ENCODE measurements at places on chromosomes 6 and 20.

GRCh38 chr20:48706710-48707365 lies 121.0 kb downstream of the PREX1 start:
- no peak for DNase-seq

DNA sequence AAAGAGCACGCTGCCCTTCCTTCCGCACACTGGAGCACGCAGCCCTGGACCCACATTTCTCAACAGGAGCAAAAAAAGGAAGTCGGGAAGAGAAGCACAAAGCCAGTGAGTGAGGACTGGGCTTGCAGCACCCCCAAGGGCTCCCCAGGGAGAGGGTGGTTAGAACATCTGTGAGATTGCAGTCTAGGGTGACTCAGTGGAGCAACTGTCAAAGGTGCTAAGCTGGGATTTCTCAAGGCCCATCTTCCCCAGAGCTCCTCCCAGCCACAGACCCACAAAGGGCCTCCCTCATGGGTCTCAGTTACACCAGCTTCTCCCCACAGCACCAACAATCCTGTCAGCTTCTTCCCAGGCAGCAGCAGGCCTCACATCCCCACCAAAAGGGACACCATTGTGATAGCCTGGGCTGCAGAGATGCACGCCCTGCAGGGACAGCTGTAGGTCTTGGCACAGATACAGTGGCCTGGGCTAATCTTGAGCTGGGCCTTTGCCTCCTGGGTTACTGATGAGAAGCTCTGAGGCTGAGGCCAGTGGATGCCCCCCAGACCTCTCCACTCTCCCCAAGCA lies 39.6 kb upstream of the CD93 start:
- DNase-seq = no peak

DNA sequence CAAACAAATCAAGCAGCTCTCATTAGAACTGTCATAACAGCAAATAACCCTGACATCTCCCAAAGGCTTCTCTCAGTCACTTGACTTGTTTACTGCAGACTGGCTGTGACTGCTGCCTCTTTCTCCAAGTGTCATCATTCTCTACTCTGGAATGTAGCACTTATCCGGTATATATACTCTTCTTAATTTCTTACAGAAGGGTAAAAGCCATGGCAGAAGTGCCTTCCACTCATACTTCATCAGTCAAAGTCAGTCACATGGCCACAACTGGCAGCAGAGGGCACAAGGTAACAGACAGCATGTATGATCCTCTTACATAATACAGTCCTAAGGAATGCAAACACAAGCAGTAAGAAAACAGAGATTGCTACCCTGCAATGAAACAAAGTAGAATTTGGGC lies 9.3 kb downstream of the NAPB start:
- DNase-seq = no peak

DNA sequence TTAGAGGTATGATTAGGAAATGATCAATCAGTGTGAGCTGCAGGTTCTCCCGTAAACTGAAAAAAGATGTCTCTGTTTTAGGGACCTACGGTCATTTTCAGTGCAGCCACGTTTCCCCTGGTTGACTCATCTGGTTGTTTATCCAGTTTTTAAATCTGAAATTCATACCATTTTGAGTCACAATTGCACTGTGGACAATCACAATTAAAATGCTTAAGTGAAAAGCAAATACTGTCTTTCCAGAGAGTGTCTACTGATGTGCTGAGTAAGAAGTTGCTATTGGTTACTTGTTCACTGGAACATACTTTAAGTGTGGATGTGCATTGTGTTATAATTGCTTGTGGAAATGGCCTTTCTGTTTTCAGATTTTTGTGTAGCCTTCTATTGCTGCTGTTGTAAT lies 305.1 kb upstream of the SASH1 start:
- no peak for DNase-seq

GRCh38 chr6:35358086-35358485 lies 15.7 kb downstream of the PPARD start:
- no peak for DNase-seq

DNA sequence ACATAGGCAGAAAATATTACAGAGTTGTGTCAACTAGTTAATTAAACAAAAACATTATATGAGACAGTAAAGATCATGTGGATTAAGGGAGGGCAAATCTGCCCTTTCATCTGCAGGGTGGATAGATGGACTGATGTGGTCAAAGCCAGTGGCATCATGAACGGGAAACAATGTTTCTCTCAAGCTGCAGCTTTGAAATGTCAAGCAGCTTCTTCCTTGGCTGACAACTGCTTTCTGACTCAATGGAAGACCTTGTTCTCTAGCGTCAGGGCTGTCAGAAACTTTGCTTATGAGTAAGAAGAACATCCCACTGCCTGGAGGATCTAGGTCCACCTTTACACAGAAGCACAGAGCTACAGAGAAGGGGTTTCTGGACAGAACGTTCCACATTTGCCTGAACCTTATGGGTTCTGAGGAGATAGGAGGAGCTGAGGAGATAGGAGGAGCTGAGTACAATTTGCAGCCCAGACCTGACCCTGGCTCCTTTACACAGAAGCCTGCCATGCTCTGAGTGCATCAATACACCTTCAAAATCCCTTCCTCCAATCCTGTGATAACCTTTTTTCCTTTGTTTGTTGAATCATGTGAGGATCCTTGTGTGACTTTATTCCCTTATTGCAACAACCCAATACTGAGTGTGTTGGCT lies 6.1 kb downstream of the CST5 start:
- DNase-seq = no peak

DNA sequence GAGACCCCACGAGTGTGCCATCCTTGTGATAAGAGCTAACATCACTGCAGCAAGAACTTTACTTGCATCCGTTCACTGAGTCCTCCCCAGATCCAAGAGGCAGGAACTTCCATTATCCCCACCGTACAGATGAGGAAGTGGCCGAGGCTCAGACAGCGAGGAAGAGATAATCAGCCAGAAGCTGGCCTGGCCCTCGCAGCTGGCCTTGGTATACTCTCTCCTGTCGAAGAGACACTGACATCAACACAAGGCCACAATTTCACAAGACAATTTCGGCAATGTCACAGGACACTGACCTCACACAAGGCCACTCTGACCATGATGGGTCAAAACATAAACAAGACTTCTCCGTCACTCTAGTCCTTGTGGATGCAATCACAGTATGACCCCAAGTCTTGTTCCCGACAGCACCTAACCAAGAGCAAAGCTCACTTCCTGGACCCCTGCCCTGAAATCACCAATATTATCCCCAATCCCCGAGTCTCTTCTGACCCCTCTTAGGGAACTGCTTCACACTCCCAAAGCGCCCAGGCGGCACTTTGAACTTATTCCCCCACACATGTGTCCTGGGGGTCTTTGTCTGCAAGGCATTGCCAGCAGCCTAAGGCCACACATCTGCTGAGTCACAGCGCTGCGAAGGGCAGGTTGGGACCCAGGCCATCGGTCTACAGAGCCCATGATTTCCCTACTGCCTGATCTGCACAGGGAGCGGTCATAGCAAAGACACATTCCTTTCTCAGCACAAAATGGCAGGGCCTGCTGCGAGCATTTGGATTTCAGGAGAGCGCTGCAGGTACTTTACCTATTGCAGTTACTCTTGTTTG lies 14.8 kb upstream of the VAPB start:
- no peak for DNase-seq

- DNase-seq = no peak
Observed at GRCh38 chr20:50672400-50673145, 18.8 kb downstream of the RIPOR3 start.

- DNase-seq = no peak
Observed at GRCh38 chr6:33383427-33384185, 8.0 kb upstream of the KIFC1 start.

DNA sequence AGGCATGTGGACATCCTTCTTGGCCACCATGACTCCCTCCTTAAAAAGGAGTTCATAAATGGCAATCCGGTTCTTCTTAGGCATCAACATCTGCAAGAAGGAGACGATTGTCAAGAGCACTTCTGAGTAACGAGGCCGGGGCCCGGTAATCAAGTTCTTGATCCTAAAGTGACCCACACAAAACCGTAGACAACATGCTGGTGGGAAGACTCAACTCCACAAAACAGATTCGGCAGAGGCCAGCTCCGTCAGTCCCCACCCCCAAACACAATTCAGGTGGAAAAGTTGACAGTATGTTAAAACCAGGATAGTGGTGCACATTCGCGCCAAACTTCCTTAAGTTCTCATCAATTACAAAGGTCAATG lies 754 bp downstream of the RPS10 start:
- no peak for DNase-seq

- no peak for DNase-seq
Observed at GRCh38 chr6:131846023-131846663, 38.3 kb downstream of the ENPP1 start.

DNA sequence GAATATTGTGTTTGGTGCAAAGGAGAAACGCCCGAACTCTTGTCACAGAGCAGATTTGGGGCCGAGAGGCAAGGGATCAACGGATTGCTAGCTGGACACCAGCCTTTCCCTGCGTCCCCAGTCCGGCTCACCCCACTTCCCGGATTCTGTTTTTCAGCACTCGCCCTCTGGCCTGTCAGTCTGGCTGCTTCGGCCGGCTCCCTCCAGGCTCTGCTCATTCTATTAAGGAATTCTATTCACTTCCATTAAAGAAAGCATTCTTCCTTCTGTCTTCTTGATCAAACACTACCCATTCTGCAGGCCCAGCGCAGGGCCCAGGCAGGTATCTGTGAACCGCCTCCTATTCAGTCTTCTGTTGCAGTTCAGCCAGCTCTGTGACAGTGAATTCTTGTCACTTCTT lies 91.7 kb downstream of the RNF182 start:
- DNase-seq = no peak

DNA sequence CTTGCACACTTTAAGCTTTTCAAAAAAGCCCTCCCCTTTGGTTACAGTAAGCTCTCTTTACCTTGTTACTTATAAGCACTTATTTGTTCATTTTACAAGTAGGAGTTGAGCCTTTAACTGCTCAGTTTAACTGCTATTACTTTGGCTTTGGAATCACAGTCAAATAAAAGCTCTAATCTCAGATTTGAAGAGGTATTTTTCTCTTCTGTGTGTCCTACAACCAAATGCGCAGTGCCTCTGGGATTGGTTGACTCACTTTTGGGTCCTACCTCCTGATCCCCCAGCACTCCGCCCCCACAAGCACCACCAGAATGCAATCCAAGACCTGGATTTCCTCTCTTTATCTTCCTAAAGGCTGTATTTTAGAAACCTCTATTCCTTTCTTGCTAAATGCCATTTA lies 2.5 kb downstream of the NCOA7 start:
- no peak for DNase-seq

Measured in stimulated activated CD8-positive, alpha-beta memory T cell treated with anti-CD3 and anti-CD28 coated beads, Interleukin-4, amount 100 ng/mL, for 4 hours (primary cell).